ENCODE measurements at places on chromosomes 3 and 15.

DNA sequence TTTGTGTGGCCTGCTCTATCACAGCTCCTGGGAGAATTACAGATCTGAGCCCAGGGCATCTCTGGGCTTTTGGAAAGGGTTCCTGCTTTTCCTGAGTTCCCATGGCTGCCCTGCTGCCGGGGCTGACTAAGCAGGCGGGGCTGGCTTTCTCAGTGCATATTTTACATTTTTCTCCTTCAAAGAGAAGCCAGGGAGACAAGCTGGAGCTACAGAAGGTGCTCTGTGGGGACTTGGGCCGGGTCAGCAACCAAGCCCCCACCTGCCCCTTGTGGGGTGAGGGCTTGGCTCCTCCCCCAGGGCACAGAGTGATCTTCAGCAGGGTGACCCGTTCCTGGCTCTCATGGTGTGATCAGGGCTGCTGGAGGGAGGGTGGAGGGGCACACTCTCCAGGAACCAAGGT is 17.4 kb downstream of the ABTB1 start:
- DNase-seq, result no peak

- DNase-seq, result no peak
Measured at GRCh38 chr3:150875548-150875947, 29.7 kb downstream of the MINDY4B start.

GRCh38 chr3:178137831-178138230 is 398.4 kb upstream of the KCNMB2 start:
- DNase-seq, result no peak

DNA sequence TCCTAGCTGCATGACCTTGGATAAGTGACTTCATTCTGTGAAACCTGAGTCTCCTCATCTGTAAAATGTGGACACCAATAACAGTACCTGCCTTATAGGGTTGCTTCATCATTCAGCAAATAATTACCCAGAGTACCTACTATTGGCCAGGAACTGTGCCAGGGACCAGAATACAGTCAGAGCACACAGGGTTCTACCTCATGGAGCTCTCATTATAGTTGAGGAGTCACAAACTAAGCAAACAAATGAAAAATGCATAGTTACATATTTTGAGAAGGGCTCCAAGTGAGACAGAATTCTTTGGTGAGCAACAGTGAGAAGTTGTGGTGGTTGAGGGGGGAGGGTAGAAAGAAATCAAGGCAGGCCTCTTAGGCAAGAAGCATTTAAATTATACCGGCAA is 308.6 kb upstream of the WNT5A start:
- DNase-seq, result no peak

DNA sequence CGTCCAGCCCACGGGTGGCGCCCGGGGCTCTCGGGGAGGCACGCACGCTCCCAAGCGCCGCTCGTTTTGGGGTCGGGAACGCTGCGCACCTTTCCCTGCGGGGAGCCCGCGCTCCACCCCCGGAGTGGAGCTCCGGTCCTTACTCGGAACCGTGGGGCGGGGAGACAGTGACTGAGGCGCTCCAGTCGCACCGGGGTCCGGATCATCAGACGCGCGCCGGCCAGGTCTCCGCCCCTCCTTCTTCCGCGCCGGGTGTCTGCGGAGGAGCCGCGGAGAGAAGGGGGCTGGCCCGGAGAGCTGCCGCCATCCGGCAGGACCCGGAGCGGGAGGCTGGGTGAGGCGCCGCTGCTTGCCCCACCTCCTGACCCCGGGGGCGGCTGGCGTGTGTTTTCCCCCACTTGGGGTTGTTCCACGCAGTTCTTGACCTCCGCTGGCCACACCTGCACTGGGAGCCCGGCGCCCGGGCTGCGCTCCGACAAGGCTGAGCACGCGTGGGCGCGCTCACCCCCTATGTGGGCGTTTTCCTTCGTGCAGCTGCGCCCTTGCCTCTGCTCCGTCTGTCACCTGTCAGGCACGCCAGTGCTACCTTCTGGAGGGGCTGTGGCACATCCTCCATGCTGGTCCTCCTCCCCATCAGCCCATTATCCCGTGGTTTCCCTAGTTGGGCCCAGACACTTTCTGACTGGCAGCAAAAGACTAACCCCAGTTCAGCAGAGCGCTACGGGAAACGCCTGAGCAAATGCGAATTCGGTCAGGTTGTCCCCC is at the start of gene MCF2L2:
TSS of gene MCF2L2 (minus strand) at position 173 of the 765 bp plus-strand sequence. CDS start 642 bp downstream, outside the sequence.
- peak; percentile 39 for DNase-seq

DNA sequence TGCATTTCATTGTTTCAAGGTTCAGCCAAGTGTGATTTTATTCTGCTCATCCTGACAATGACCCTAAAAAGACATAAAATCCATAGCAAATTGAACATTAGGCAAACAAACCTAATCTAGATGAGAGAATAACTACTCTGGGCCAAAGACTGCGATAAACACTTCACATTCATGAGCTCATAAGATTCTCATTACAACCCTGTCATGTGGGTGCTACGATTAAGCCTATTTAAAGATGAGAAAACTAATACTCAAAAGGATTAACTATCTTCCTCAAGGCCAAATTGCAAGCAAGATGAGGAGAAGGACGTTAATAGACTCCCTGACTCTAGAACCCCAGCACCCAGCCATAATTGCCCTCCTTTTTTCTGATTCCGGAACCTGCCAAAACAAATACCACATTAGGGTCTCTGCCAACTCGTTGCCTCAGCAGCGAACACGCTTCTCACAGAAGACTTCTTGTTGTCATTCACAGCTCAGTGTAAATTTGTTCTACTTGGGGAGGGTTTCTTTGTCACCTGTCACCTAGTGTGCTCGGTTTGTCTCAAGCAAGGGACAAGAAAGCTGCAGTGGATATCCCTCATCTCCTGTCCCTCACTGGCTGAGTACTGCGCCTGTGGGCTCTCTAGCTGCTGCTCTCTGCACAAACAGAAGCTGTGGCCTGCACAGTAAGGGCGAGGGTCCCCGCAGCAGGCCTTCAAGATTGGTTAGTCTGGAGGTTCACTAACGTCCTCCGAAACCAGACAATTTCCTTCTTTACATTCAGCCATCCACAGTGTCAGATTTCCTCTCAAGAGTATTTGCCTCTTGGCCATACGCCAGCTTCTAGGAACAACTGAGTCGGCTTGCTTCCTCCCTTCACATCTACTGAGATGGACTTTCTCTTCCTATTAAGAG is 200.0 kb upstream of the UBE2E2 start:
- no peak for DNase-seq

- no peak for DNase-seq
Measured at GRCh38 chr3:145807990-145808389, 353.0 kb downstream of the PLOD2 start.

DNA sequence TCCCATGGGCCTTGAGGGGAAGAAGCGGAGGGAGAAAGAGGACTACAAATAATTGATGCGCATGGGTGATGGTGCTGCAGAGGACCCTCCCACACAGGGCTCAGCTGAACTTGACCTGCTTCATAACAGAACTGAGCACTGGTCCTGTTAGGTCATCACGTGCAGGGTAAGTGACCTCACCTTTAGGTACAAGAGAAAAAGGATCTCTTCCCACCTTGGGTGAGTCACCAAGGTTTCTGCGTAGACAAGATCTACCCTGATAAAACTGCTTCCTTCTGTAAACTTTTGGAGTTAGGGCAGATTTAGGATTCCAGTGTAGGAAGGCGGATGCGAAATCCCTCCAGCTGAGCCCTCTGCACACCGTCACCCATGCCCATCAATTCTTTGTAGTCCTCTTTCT is 67.1 kb downstream of the FEM1B start:
- DNase-seq, result no peak

DNA sequence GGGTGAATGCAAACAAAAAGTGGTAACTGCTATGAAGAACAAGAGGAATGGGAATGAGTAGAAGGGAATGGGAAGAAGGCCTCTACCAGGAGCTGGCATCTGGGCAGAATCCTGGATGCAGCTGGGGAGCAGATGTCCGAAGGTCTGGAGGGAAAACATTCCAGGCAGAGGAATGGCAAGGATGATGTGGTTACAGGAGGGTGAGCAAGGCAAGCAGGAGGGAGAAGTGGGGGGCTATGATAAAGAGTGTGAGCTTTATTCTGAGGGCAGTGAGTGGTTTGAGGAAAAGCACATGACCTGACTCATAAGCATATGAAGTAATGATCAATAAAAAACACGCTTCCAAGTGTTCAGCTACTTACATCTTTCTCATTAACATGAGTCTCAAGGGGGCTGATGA is 17.1 kb downstream of the SKIC8 start:
- no peak for DNase-seq

- DNase-seq, result no peak
Measured at GRCh38 chr3:16653712-16654111, 48.5 kb upstream of the DAZL start.

DNA sequence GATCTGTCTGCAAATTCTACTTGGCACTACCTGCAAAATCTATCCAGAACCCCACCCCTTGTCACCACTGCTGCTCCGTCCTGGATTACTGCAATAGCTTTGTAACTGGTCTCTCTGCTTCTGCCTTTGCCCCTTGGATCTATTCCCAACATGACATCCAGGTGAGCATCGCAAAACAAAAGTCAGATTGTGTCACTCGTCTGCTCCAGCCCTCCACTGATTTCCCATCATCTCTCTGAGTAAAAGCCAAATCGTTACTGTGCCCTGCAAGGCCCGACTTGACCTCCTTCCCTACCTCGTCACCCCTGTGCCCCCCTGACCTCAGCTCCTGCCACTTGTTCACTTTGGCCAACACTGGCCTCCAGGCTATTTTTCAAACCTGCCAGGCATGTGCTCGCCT is 9.4 kb downstream of the SPTBN5 start:
- DNase-seq, result no peak

GRCh38 chr3:82824491-82824890 is 1063.0 kb upstream of the GBE1 start:
- no peak for DNase-seq

- DNase-seq, result no peak
Measured at GRCh38 chr3:101513419-101513986, 491 bp upstream of the SENP7 start.

DNA sequence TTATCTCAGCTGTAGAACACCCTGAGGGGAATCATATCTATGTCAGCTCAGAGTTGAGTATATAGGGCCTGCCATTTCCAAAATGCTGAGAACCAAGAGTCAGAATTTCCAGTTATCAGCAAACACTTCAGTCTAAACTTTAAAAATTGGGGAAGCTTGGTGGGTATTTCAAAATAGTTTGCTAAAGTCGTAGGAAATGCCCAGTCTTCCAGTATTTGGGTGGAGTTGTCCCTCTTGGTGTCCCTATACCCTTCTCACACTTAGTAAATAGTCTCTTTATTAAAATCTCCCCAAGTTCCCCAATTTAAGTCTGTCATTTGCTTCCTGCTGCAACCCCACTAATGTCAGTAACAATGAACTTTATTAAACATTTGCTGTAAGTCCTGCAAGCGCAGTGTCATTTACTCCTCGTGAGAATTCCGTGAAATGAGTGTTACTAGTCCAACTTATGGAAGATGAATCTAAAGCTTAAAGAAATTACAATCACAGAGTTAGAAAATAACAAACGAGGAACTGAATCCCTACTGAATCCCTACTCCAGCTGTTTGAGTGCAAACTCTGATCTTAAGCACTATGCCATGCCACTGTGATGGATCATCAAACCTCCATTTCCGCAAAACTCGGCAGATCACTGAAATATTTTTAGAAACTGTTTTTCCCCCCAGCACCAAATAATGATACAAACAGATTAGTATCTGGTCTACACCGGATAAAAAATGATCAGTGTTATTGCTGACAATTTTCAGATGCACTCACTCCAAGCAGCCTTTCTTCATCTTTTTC is 341.7 kb upstream of the PROK2 start:
- DNase-seq, result no peak
